Stimulated activated CD4-positive, alpha-beta T cell treated with anti-CD3 and anti-CD28 coated beads, Interleukin-2, amount 100 ng/mL, for 48 hours (primary cell): ENCODE measurements at places on chromosomes 16 and 17.
A peak's percentile ranks its signal among the peaks of the same experiment; 100 is the strongest.

GRCh38 chr16:88638323-88639230 lies at the start of gene IL17C:
Gene IL17C (plus strand): TSS chr16:88638572. CDS start chr16:88638642, 70 bp downstream.
- DNase-seq: no peak

DNA sequence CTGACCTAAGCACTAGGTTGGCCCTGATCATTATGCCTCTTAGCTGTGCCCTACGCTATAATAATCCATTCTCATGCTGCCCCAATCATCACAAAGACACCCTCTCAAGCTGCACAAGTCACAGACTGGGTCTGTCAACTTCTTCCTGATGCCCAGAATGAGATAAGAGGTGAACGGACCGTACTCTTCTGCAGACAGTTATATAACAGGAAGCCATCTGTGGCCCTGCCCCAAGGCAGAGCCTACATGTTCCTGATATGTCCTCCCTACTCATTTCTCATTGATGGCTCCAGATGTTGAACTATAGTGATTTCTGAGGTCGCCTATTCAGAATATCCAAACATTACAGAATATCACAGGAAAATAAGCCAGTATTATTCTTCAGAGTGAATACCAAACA lies 471.6 kb upstream of the ERCC4 start:
- no peak for DNase-seq

- no peak for DNase-seq
Measured at GRCh38 chr17:61230972-61231820, 168.4 kb upstream of the TBX2 start.

DNA sequence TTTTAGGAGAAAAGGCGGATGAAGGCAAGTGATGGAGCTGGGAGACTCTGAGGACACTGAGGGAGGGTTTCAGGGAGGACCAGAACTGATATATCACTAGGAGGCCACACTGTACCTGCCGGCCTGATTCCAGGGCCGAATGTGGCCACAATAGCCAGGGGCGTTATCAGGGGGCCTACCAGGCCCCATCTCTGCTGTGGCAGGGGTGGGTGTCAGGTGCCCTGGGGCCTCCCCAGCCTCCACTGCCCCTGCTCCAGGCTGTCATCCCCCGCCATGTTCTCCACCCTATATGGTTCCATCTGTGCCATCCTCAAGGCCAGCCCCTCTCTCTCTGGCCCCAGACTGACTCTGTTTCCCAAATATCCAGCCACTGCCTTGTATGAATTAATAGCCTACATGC lies 246.5 kb downstream of the GSG1L start:
- no peak for DNase-seq

DNA sequence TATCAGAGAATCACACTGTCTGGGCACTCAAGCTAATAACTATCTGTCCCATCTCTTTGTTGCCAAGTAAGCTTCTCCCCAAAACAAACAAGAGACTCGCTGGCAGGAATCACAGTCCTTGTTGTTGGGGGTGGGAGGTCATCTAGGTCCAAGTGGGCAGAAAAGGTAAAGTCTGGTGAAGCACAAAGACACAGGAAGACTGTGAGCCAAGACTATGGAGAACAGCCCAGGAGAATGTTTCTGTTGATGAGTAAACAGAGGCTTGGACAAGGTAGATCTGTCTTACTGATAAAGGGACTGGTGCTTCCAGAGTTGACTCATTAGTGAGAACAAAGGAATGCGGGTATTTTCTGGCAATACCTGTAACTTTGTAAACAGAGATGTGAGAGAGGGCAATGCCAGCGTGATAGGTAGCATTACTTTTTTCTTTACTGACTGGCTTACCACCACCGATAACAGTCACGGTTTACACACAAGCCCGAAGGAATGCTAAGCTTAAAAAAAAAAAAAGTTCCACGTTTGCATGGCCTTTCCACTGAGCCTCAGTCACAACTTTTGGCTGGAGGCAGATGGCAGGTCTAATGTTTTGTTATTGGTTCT lies 11.5 kb upstream of the MMD start:
- no peak for DNase-seq

DNA sequence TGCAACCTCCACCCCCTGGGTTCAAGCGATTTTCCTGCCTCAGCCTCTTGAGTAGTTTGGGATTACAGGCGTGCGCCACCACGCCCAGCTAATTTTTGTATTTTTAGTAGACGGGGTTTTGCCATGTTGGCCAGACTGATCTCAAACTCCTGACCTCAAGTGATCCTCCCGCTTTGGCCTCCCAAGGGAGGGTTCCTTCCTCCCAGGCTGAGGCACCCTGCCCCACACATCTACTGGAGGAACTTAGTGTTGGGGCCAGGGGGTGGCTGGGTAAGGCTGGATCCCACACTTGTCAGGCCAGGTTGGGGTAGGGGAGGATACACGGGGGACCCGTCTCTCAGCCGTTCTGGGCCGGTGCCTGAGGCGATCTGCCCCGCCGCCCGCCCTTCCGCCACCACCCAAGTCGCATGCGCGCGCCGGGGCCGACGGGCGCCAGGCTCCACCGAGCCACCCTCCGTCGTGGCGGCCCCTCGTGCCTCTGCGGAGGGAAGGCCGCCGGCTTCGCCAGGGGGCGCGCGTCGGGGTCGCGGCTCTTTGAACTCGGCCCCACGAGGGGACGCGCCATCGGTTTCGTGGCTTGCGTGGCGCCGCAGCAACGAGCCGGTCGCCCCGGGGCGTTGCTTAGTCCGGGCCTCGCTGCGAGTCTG lies 15.9 kb downstream of the GRB7 start:
- peak; percentile 58 for DNase-seq

GRCh38 chr16:14579266-14579665 lies 50.8 kb downstream of the PARN start:
- no peak for DNase-seq

- DNase-seq: no peak
Measured at GRCh38 chr17:33175562-33175961, 117.5 kb downstream of the ASIC2 start.

DNA sequence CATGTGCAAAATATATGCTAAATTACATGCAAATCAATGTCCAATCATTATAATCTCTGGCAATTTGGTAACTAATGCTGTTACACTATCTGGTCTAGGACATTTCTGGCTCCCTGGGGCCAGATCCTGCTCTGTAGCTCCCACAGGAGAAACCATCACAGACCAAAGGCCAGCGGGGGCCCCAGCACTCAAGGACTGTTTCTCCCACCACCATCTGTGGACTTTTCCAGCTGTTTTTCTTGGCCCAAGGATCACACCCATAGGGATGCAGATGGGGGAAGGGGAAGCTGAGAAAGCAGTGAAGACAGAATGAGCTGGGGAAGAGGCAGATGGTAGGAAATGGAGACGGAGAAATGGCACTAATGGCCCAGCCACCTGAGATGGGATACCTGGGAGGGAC lies at the start of gene HIGD1B:
HIGD1B (plus strand) TSS at position 298 of the 400 bp plus-strand sequence. CDS start 270 bp downstream, outside the sequence.
- no peak for DNase-seq

DNA sequence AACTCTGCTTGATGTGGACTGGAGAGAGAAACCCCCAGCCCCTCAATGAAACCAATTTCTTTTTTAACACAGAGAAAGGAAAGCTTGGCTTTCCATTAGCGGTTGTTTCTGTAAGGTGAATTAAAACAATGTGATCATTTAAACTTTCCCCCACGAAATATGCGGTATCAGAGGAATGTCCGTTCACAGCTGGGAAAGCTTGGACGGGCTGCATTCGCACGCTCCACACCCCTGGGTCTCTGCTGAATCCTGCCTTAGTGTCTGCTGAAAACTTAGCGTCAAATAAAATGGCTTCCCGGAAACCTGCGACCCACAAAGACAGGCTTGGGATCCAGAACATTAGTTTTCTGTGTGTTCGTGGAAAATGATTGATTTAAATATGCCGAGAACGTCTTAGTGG lies 71.7 kb downstream of the C16orf95 start:
- DNase-seq: no peak

DNA sequence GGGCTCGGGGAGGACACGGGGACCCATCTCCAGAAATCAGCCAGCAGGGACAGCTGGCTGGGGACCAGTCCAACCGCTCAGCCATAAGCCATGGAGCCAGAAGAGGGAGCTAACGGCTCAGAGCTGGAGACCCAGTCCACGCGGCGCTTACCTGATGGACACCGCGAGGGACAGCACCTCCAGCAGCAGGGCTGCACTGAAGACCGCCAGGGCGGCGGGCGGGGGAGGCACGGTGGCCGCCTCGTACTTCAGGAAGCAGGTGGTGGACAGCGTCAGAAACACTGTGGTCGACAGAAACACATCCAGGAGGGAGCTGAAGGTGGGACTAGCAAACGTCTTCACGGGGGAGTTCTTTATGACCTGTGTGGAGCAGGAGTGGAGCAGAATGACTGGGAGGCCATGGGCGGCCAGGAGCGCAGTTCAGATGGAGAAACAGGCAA lies 102.6 kb upstream of the CREBBP start:
- DNase-seq: peak; percentile 25

DNA sequence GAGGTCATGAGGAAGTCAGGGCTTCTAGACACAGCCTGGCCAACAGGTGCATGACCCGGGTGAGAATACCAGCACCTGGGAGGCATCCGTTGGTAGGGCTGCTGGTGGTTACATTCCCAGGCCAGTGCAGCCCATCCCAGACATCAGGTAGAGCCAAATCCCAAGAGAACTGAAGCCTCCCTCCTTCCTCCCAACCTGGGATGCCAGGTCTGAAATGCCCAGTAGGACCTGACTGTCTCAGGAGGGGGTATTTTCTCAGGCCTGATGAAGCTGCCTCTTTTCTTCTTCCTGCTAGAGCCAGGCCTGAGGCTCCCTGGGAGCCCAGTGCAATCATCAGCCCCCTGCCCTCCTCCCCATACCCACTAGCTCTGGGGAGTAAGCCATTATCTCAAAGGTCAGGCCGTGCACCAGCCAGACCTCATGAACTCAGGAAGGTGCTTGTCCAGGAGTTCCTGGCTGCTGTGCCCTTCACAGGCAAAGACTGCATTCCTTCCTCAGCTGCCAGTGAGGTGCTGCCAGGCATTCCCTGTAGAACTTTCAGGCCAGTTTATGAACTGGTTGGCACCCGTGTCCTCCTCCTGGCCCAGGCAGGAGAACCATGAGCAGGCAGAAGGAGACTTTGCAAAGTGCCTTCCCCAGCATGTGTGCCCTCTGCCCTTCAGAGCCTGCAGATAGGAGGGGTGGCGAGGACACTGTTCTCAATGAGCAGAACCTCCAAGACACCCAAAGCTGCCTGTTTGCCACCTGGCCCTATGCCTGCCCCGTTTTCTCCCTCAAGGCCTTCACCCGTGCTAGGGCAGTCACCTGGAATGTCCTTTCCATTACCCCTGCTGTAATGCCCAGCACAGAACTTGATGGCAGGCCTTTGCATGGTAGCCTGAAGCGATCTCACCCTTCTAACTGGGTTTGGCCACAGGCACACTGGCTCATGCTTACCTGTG lies 7.6 kb downstream of the TBX2 start:
- DNase-seq: no peak

DNA sequence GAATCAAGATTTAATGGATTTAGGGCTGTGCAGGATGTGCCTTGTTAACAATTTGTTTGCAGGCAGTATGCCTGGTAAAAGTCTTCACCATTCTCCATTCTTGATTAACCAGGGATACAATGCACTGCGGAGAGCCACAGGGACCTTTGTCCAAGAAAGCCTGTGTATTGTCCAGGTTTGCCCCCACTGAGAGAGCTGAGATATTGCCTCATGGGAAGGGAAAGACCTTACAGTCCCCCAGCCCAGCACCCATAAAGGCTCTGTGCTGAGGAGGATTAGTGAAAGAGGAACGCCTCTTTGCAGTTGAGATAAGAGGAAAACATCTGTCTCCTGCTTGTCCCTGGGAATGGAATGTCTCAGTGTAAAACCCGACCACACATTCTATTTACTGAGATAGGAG lies 2169.6 kb downstream of the TP53TG3F start:
- DNase-seq: no peak

- DNase-seq: no peak
Measured at GRCh38 chr17:61352781-61353491, 46.7 kb upstream of the TBX2 start.

GRCh38 chr17:64282753-64283080 lies 19.7 kb upstream of the TEX2 start:
- no peak for DNase-seq

- no peak for DNase-seq
Measured at GRCh38 chr17:82463925-82464566, 5.5 kb downstream of the NARF start.

GRCh38 chr17:33377837-33378595 lies 84.9 kb upstream of the ASIC2 start:
- no peak for DNase-seq

DNA sequence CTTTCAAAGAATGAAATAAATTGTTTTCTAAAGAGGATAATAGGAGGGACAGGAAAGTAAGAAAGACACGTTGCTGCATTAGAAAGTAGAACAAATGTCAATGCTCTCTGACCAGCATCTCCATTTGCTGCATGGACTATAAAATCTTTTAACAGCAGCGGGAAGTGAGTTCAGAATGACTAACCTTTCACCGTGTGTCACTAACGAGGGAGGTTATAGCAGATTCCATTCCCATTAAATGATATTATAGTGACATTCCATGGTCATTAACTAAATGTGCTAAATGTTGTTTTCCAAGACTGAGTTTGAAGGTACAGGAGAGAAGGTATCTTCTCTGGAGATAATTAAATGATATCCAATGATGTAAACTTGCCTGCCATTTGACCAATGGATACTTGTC lies 127.1 kb upstream of the HS3ST3A1 start:
- no peak for DNase-seq

DNA sequence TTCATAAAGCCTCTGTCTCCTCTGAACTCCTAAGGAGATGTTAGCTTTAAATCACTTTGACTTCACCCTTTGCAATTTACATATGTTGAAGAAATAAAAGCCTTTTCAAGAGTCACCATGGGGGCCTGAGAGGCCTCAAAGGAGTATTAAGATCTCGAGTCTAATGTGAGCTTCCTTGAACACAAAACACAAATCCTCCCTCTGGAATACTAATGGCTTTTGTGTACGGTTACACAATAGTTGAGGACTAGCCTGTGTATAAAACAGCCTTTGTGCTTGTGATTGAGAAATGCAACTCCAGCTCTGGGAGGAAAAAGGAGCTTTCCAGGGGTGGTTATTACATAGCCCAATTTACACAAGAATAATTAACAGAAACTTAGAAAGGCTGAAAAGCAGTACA lies 1140.2 kb downstream of the CDH11 start:
- DNase-seq: no peak

DNA sequence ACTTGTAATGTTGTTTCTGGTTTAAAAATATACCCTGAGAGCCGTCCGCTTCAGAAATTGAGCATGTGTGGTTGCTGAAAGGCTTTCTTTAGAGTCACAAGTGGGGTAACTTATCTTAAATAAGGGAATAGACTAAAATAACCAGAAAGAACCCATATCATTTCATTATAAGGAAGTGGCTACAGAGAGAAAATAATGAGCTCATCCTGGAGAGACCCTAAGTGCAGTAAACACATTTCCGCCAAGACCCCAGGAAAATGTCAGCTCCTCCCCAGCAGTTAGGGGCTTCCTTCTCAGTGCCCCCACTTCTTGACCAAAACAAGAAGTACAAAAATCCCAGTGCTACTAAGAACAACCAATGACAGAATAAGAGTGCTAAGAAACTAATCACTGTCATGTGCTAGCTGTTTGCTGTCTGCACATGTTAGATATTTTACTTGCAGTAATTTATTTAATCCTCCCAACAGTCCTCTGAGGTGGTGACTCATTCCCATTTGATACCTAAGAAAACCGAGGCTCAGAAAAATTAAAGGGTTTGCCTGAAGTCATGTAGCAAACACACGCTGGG lies 83.5 kb downstream of the CDYL2 start:
- DNase-seq: no peak
